ENCODE measurements at places on chromosomes 16 and 17. TPM values are rescaled to one million over a fixed set of nuclear protein-coding genes. Genes with fewer than 3 reads are reported as not detected.

DNA sequence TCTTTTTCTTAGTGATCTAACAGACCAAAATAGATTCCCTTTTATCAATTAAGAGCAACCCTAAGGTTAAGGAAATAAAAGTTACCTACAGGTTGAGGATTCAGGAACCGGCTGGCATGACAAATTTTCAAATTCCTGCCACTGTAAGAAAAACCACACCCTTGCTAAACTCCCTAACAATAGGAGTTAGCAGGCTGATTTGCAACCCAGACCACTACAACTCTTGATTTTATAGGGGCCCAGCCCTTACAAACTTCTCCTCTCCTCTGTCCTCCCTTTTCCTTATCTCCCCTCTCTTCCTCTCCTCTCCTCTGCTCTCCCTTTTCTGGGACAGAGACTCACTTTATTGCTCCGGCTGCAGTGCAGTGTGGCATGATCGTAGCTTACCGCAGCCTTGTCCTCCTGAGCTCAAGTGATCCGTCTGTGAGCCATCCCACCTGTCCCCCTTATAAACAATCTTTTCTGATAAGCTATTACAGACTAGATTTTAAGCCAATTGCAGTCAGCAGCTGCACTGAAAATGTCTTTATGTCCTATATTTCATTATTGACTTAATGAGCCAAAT is 418.9 kb downstream of the CDH8 start:
- DNase-seq: no peak

DNA sequence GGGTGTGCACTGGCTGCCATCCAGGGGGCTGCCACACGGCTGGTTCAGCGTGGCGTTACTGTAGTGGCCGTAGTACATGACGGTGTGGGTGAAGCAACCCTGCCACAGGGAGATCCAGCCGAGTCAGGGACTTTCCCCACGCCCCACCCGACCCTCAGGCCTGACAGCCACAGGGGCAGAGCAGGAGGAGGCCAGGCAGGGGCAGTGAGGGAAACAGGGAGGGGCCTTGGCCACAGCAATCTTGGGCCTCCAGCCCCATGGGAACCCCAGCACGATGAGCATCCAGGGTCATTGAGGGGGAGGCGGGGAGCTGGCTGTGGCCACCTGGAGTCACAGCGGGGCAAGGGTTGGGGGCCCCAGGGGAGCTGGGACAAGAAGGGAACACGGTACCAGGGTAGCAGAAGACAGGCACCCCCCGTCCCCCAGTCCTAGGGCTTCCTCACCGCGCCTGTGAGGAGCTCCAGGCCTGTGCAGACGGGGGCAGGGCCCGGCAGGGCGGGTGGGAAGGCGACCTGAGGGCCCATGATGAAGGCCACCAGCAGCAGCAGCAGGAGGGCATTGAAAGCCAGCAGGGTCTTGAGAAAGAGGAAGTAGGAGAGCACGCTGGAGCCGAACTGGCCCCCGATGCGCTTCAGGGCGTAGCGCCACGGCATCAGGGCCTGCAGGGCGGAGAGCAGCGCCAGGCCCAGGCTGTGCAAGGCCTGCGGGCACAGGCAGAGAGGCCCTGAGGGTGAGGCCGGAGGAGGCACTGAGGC is 4.3 kb downstream of the TMC6 start:
- DNase-seq: no peak

DNA sequence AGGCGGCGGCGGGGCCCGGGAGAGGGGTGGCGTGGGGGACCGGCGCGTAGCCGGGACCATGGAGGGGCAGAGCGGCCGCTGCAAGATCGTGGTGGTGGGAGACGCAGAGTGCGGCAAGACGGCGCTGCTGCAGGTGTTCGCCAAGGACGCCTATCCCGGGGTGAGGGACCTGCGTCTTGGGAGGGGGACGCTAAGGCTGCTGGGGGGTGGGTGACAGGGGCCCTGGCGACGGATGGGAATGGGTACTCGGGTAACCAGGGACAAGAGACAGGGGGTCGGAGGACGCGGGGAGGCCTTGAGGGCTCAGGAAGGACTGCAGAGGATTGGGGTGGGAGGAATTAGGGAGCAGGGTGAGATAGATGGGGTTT is 243 bp downstream of the RND2 start:
- DNase-seq: no peak

GRCh38 chr17:78957128-78957527 is 22.6 kb downstream of the LGALS3BP start:
- DNase-seq: no peak

- DNase-seq: no peak
Observed at GRCh38 chr17:19371259-19372010, 6.9 kb upstream of the MAPK7 start.

DNA sequence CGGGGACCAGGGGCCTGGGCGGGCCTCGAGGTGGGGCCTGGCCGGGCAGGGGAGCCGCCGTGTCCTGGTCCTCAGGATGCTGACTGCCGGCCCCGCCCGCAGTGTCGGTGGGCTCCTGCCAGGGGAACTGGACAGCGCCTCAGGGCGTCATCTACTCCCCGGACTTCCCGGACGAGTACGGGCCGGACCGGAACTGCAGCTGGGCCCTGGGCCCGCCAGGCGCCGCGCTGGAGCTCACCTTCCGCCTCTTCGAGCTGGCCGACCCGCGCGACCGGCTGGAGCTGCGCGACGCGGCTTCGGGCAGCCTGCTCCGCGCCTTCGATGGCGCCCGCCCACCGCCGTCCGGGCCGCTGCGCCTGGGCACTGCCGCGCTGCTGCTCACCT is 2.3 kb upstream of the PAQR4 start:
- DNase-seq: no peak

DNA sequence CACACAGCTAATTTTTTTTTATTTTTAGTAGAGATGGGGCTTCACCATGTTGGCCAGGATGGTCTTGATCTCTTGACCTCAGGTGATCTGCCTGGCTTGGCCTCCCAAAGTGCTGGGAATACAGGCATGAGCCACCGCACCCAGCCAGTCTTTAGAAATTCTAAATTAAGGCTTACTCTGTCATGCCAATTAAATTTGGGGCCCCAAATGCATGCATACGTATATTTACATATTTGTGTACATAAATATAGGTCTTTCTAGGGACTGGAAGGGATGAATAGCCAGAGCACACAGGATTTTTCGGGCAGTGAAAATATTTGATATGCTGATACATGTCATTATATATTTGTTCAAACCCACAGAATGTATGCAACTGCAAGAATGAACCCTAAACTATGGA is 105.1 kb downstream of the BCAS3 start:
- DNase-seq: no peak

GRCh38 chr17:41522301-41523224 is 3.9 kb upstream of the KRT15 start:
- DNase-seq: peak; percentile 57

DNA sequence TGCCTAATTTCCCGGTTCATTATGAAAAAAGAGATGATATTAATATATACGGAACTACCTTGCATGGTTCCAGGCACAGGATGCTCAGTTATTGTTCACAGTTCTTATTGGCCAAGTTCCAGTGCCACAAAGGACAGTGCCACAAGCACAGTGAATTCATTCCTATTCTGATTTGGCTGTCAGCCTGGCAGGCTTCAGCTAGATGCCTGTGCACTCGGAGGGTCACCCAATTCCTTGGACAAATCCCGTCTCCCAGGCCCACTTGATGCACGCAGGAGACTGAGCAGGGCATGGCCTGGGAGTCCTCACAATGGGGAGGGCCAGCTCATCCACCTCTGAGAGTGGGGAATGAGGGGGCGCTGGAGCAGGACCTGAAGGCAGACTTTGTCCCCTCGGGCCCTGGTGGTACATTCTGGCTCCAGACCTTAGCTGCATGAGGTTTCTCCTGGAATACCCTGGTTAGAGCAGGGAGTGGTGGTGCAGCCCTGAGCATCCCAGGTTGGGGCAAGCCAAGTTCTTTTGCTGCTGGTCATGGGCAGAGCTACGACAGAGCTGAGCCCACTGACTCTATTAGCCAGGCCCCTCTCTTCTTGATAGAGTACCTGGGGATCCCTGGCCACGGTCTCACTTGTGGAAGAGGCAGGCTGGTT is 41.4 kb downstream of the MIS12 start:
- DNase-seq: no peak

GRCh38 chr17:1545618-1546017 is 17.0 kb downstream of the PITPNA start:
- DNase-seq: no peak

DNA sequence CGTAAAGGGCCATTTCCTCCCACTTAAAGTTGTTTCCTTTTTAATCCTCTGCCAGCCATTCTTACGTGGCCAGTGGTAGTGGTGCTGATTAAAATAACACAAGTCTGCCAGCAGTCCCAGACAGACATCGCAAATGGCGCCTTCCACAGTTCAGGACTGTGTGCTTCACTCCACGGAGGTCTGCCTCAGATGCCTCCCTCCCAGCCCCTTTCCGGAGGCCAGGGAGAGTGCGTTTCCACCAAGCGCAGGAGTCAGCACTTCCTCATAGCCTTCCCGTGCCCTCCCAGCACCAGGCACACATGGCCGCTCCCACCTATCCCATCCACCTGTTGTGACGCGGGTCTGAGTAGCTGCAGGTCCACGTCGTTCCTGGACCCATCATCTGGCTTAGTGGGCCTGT is 205.6 kb downstream of the RPTOR start:
- DNase-seq: no peak

DNA sequence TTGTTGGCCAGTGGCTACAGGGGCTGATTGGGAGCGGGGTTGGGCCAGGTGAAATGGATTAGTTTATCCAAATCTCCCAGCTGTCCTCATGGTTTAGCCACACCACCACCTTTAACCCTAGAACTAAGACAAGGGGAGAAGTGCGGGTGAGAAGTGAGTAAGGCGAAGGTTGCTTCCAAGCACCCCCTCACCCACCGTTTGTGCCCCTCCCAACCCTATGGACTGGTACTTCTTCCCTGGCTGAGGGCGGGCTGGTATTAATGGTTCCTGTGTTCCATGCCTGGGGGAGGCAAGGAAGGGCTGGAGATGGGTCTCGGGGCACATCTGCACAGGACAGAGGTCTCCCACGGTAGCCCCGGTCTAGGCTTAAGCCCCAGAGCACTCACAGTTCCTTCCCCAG is 25.1 kb downstream of the NT5M start:
- DNase-seq: no peak

DNA sequence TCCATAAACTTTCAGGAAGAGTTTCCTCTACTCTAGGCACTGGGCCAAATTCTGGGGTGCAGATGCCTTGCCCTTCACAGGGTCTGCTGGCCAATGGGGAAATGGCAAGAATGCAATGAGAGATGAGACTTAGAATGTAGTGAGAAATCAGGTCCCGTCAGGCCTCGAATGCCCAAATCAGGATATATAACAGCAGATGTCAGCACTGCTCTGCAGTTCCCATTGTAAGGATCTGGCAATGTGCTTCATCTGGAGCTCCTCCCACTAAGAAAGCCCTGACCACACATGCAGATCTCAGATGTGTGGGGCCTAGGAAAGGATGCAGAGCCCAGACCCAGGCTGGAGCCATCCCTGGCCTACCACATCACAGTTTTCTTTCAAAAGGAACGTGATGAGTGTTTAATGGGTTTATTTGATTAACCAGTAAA is 13.9 kb upstream of the LPCAT2 start:
- no peak for DNase-seq

GRCh38 chr17:80474231-80474960 is 2.0 kb downstream of the NPTX1 start:
- peak; percentile 19 for DNase-seq

DNA sequence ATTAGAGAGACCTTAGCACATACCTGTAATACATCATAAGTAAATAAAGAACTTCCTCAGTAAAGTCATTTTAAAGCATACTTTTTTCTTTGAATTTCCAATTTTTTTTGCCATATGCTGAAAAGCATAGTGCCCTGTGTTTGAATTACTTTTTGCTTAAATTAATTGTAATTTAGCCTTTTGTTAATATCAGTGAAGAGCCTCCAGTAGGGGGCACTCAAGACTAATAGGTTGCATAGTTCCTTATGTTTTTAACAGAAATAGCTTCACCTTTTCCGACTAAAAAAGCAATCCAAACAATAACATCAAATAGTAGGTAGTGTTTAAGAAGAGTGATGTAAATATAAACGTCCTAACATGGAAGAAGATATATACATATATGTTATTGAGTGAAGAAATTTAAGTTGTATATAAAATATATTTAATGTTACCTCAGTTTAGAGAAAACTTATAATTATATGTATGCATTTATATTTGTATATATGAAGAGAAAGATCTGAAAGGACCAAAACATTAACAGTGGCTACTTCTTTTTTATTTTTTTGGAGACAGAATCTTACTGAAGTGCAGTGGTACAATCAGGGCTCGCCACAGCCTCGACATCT is 18.6 kb downstream of the RAD51C start:
- peak; percentile 33 for DNase-seq

DNA sequence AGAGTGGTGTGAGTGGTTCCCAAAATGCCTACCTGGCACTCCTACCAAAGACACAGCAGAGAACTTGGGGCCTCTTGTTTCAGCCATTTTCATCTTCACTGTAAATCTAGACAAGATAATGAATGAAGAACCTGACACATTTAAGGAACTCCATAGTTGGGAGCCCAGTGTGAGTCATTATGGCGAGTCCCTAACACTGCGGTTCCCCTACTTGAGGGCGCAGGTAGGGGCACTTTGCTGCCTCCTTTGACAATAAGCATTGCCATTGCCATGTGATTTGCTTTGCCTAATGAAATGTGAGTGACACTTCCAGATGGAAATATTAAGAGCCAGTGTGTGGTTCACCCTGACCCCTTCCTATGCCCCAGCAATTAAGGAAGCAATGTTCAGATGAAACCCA is 517.6 kb downstream of the MAF start:
- no peak for DNase-seq

GRCh38 chr17:70030371-70030770 is 44.7 kb upstream of the KCNJ16 start:
- no peak for DNase-seq

SLC12A4 gene
- total RNA-seq: 19.8 TPM

HS3ST6 gene
- not detected for total RNA-seq

CCDC144A gene
- total RNA-seq: 0.23 TPM

KREMEN2 gene
- total RNA-seq: 32.8 TPM
